Right cardiac atrium (tissue), 5 donors: ENCODE measurements at places on chromosomes 5 and 9. TPM values are rescaled to one million over a fixed set of nuclear protein-coding genes. Genes with fewer than 3 reads are reported as not detected.

The PCDHB14 gene
- 5.2 TPM for total RNA-seq

The CRAT gene
- 58.4 TPM for total RNA-seq

The RNF20 gene
- 59.5 TPM for total RNA-seq

The SCAI gene
- 4.8 TPM for total RNA-seq

The OLFML2A gene
- total RNA-seq: 34.4 TPM

The NUTM2G gene
- total RNA-seq: not detected

The NR6A1 gene
- total RNA-seq: 0.94 TPM

The EQTN gene
- total RNA-seq: not detected

The SLC27A4 gene
- total RNA-seq: 17.5 TPM

The ARL14EPL gene
- total RNA-seq: not detected

The ERAP2 gene
- 7.2 TPM for total RNA-seq

The ACSL6 gene
- total RNA-seq: 5.6 TPM

The S1PR3 gene
- 51.6 TPM for total RNA-seq

DNA sequence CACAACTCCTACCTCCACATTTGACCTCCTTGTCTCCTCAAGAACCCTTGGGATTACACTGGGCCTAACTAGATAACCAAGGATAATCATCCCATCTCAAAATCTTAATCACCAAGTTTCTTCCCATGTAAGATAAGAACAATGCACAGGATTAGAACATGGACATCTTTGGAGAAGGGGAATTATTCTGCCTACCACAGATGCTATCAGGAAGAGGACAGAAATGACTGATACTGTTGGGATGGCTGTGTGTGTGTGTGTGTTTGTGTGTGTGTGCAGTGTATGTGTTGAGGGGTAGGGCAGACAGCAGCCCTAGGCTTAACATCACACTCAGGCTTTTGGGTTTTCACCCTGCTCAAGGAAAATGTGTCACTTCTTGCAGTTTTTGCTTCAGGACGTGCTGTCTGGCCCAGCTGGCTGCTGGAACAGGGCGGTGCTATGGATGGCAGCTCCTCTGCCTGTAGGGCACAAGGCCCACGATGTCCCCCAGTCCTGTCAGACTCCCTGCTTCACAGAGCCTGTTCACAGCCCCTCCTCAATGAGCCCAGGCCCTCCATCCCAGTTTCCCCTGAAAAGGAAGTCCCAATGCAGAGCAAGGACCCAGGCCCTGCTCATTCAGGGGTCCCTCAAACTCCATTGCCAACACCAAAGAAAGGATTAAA is 7.7 kb downstream of the CA9 start:
- DNase-seq: no peak

DNA sequence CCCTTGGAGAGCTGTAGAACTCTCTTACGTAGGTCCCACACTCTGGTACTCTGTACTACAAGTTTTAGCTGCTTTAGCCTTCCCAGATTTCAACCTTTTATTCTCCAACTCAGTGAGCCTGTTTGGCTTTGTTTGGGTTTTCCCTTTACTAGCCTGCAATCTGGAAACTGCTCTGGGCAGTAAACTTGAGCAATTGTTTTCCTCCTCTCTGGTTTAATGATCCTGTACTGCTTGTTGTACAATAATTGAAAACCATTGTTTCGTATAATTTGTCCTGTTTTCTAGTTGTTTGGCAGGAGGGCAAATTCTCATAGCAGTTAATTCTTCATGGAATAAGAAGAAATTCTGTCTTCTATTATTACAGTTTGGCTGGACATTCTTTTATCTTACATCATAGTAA is 62.8 kb upstream of the TLX3 start:
- no peak for DNase-seq

DNA sequence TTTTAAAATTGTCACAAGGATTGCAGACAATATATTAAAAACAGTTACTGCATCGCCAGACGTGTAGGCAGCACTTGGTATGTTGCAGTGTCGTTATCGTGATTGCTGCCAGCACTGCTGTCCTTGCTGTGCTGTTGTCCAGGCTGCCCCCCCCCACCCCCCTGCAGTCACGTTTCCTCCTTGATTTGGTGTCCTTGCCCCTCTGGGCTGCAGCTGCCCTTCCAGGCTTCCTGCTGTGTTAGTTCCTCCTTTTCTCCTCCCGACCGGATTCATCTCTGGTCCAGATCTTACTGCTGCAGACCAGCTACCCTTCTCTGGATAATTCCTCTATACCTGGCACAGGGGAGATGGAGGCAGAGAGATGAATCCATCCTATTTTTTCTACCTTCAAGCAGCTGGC is 298.9 kb downstream of the TRIM32 start:
- DNase-seq: no peak

DNA sequence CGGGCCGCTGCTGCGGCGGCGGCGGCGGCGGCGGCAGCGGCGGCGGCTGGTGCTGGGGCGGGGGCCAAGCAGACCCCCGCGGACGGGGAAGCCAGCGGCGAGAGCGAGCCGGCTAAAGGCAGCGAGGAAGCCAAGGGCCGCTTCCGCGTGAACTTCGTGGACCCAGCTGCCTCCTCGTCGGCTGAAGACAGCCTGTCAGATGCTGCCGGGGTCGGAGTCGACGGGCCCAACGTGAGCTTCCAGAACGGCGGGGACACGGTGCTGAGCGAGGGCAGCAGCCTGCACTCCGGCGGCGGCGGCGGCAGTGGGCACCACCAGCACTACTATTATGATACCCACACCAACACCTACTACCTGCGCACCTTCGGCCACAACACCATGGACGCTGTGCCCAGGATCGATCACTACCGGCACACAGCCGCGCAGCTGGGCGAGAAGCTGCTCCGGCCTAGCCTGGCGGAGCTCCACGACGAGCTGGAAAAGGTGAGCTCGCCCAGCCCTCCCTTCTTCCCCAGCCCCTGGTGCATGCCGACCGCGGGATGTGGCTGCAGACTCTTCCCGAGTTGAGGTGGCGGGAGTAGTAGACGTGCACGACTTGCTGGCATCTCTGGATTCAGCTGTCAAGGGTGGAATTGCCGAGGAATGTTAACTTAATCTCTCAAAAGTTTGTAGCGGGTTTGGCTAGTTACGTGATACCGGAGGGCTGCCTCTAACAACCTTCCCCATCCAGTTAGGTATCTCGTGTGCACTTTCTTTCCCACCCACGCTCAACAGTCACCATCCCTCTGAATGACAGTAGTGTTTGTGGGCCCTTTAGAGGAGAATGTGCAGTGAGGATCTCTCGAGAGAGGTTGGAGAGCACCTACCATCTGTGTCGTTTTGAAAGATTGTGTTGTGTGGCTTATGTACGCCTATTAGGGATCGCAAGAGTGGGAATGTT is 932 bp downstream of the SLC12A2 start:
- peak; percentile 35 for DNase-seq

- DNase-seq: peak; percentile 83
These were observed 76.6 kb upstream of the TBCA start for GRCh38 chr5:77852514-77853352.

DNA sequence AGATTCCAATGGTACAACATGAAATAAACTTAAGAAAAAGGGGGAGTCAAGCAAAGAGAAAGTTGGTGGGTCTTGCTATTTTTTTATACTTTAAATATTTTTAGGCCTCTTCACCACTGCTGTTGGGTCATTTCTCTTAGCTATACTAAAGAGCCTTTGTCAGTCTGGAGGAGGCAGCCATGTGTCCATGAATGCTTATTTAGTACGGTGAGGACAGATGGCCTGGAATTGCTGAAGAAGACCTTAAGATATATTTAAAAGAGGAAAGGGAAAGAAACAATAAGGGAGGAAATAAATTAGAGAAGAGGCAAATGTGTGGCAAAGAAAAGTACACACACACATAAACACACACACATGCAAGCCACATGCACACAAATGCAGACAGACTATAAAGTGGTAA is 560.5 kb upstream of the MEF2C start:
- DNase-seq: no peak

GRCh38 chr9:132739710-132740310 is 69.5 kb downstream of the GTF3C4 start:
- no peak for DNase-seq

DNA sequence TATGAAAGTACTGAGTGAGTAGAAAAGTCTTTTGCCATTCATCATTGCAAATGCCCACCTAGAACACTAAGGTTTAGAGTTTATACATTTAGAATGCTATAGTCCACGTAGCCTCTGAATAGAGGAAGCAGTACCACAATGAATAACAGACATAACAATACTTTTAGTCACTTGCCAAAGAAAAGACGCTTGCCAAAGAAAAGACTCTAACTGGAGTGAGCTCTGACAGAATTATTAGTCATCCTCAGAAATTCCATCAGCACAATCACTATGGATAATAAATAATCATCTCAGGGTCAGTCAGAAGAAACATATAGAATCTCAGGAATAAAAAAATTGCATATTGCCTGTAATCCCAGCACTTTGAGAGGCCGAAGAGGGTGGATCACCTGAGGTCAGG is 168.5 kb upstream of the TARS1 start:
- no peak for DNase-seq

- no peak for DNase-seq
These were observed 3.0 kb upstream of the CEL start for GRCh38 chr9:133058550-133059320.

DNA sequence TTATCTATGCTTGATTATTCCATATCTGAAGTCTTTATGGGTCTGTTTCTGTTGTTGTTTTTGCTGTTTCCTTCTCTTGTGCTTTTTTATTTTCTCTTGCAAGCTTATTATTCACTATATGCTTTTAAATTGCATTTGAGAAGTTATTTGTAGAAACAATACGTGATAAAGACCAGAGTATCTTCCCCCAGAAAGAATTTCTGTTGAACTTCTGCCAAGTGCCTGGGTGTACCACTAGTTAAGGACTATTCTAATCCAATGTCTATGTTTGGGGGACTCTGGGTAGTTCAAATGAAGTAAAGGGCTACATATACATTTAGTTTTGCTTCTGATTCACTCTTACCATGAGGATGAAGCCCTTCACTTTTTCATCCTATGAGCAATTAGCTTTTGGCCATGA is 54.3 kb downstream of the SLF1 start:
- no peak for DNase-seq

GRCh38 chr9:36438536-36439236 is 38.6 kb upstream of the RNF38 start:
- no peak for DNase-seq

DNA sequence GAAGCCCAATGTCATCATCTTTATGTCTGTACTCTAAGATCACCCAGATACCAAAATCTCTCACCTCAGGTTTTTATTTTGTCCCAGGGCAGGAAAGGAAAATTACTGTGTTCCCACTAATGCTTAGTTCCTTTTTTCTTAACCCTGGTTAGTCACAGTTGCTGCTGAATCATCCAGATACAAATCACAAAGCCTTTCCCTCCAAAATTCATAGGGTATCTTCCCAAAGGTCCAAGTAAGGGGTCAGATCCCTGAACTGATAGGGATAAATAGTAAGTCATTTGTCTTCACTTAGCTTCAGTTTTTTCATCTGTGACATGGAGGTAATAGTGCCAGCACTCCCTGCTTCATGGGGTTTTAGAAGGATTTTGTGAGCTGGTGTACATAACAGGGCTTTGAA is 2.2 kb downstream of the PLCXD3 start:
- DNase-seq: no peak

DNA sequence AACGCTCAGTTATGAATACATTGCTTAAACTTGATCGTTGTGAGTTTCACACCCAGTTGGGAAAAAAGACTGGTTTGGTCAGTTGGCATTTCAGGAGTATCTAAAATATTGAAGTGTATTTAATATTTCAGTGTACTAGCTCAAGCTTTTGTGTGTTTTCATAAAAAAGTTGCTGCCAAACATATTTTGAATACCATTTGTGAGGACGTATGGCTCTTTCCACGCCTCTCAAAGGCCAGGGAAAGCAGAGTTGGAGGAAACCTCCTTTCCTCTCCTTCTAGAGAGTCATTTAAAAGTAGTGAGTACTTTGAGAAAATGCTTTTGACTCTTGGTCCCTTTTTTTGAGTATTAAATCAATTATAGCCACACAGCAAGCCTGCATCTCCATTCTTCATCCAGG is 43.2 kb upstream of the ANKRD33B start:
- DNase-seq: no peak

- no peak for DNase-seq
These were observed 47.7 kb downstream of the UGCG start for GRCh38 chr9:111944241-111944866.

DNA sequence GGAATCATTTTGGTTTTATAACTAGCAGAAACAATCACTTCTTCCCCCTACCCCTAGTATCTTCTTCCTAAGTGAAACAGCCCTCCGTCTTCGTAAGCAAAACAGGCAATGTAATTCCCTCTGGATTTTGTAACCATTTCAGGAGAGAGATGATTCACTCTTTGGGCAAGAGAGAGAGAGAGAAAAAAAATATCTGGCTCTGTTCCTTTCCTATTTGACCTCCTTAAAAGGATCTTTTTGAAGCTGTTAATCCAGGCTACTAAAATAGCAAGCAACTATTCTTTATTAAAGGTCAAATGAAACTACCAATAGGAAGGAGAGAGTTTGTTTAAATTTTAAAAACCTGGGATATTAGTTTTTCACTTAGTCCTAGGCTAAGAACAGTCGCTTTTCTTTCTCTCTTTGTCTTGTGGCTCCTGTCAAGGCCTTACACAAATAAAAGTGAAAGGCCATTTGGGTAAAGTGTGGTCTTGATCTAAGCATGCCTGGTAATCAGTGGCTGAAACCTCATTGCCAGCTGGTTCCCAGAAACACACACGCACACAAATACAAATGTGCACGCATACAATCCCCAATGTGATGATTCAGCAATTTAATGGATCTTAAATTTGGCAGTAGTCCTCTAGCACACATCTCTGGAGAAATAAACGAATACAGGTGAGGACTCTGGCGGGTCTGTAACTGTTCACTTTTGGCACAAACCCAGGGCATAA is 70.2 kb downstream of the PRUNE2 start:
- peak; percentile 24 for DNase-seq

DNA sequence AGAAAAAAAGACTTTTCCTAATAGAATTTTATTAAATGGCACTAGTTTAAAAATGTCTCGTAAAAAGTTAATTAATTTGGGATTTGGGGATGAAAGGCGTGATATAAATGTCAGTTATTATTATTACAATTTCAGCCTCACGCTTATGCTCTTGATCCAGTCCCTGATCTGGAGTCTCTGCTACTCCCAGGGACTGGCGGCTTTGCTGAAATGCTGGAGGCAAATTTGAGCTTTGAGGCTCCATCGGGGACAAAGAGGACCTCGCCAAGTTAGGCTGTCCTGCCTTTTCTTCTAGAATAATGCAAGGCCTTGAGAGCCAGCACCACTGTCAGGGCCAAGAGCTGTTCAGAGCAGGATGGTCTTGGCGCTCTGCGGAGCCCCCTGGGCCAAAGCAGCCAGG is 69.7 kb downstream of the ZNF618 start:
- DNase-seq: no peak

DNA sequence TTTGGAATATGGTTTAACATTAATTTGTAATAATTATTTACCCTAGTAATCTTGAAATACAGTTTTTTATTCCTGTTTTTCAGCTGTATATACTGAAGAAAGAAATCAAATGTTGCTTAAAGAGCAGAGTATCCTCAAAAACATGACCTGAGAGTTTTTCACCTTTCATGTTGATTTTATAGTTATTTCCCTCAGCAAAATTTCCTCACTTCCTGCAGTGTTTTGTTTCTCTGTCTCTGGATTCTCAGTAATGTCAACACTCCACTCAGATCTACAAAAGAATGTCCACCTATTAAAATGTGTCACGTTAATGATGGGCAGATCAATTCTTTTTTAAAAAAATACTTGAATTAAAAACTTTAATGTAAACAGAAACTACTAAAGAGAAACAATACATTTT is 398.3 kb downstream of the ANXA1 start:
- DNase-seq: no peak
